ENCODE measurements at places on chromosomes 12 and 14.

GRCh38 chr12:66516561-66516960 is 162.3 kb downstream of the GRIP1 start:
- DNase-seq, result no peak

DNA sequence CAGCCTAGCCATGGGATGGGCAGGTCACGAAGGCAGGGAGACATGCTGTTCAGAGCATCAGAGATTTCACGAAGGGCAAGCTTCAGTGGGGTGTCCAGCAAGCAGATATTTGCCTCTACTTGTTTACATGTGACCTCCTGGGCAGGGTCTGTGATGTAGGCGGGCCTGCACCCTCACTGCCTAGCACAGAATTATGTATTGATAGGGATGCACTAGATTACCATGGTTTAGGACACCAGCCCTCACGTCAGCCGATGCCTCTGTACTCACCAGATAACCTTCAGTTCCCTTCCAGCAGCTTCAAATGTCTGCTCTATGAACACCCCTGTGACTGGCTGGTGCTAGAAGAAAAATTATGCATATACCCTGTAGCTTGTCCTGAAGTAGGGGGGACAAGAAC is 5.1 kb upstream of the EIF5 start:
- DNase-seq, result no peak

DNA sequence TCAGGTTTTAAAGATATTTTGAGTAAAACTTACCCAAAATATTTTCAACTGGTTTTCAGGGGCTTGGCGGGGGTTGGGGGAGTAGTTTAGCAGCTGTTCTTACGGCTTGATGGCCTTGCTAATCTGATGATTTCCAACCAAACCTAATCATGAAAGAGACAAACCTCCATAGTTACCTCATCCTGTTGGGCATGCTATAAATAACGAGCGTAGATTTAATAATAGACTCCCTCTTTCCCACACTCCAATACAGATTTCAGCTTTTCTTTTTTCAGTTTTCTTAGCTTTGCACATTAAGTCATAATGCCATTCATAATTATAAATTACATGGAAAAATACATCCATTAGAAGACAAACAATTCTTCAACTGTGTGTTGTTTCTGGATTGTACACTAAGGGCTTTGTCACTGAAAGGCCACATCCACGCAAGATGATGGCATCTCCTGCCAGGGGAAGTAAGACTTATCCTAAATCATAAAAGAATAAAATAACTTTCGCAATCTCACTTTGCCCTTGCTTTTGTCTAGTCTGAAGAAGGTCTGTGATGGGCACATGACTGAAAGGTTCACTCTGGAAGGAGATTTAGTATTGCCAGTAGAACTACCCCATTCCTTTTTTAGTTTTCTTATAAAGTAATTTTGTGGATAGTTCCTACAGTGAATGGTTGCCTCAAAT is 23.2 kb downstream of the ITPR2 start:
- DNase-seq, result no peak

- DNase-seq, result no peak
Measured at GRCh38 chr14:24576182-24576581, at the start of gene CTSG. TSS of gene CTSG (minus strand) at chr14:24576250. CDS start at chr14:24576223, 27 bp downstream.

DNA sequence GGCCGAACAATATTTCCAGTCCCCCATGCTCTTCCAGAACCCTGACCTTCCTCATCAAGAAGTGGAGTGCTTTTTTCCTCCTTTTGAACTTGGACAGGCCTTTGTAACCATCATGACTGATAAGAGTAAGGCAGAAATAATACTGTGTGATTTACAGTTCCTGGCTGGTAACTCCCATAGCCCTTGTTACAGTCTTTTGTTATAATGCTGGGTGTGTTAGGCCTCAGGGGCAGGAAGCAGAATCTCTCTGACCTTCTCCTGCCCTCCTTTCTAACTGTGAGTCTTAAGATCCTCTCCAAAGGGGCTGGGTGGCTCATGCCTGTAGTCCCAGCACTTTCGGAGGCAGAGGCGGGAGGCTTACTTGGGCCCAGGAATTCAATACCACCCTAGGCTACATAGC is 59.5 kb downstream of the BCAT1 start:
- no peak for DNase-seq

GRCh38 chr14:39446131-39446744 is 14.0 kb upstream of the FBXO33 start:
- DNase-seq, result no peak

DNA sequence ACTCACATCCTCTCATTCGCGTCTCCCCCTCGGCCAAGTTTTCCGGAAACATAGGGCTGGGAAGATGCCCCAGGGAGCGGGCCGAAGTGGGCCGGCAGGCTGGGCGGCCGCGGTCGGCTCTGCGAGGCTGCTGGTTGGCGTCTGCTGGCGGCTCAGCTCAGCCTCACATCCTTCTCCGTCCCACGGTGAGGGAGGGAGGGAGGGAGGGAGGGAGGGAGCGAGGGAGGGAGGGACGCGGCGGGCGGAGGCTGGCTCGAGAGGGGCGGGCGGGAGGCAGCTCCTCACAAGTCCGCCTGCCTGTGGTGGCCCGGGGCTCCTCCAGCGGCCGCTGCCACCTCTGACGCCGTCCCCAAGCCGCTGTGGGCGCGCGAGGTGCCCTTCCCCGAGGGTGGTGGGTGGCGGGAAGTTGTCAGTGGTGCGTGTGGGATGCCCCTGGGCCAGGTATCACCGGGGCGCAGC is 93.8 kb downstream of the RFLNA start:
- peak; percentile 69 for DNase-seq
